Posterior cingulate gyrus (tissue), 11 donors: ENCODE measurements at places on chromosomes 2 and 18.

DNA sequence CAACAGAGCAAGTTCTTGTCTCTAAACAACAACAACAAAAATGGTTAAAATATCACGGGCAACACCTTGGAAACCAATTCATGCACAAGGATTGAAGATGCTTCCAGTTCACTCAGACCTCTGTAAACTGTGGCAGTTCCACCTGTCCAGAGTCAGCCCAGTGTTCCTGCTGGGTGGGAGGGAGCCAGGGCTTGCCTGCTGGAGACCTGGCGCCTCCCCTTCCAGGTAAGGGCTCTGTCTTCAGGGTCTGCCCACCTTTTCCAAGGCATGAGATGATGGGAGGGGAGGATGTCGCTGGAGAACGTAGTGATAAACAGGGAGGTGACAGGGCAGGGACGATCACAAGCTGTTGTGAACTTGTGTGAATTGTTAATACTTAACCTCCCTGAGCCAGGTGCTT, 9.8 kb upstream of the GPC1 start:
- DNase-seq, result no peak

DNA sequence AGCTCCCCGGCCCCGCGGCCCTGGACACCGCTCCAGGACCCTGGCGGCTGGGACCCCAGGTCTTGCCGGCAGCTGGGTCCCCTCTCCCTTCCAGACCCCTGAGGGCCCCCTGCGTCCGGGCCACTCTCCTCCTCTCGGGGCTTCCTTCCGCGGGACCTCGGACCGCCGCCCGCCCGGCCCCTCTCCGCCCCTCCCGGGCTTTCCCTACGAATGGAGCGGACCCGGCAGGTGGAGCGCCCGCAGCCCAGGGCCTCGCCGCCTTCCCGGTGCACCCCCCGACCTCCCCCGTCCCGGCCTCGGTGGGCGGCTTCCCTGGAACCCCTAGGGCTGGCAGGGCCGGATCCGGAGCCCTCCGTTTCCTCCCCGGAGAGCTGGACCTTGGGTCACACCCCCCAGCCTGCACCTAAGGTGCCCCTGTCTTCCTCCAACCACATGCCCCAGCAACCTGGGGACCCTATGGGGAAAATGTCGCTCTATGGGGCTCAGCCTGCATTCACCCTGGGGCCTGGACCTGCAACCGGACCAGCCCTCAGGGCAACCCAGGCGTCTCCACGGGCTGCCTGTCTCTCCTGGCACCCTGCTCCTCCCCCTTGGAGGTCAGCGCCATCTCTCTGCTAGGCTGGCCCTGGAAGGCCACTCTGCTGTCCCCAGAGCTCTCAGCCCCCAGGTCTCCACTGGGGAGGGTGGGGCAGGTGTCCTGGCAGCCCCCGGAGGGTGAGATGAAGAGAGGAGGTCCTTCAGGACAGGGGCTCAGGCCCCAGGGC, 730 bp downstream of the B3GNT7 start:
- DNase-seq, result no peak

- DNase-seq, result no peak
Measured at GRCh38 chr2:41540272-41540998, 507.4 kb upstream of the PKDCC start.

DNA sequence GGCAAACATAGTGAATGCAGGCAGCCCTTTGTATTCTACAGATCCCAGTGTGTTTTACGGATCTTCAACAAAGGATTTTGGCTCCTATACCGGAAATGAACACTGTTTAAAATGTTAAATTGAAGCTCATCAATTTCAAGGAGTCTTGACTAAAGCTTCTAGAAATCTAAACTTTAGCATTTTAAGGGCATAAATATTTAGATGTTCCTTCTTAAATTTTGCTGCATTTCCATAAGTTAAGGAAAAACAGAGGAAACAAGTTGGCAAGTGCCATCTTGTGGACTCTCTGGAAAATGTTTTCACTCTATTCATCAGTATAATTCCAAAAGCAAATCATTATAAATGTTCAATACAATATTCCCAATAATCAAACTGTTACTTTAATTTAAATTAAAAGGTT, 19.6 kb downstream of the CHN1 start:
- DNase-seq, result no peak

GRCh38 chr18:25334588-25334987, 17.4 kb downstream of the ZNF521 start:
- DNase-seq, result no peak
